ENCODE measurements at places on chromosomes 2 and 18. TPM values are rescaled to one million over a fixed set of nuclear protein-coding genes. Genes with fewer than 3 reads are reported as not detected.

TEX261 gene
- total RNA-seq, result 49.5 TPM

MYOM1 gene
- not detected for total RNA-seq

RBM44 gene
- total RNA-seq, result 0.45 TPM

AGXT gene
- total RNA-seq, result 0.07 TPM

DHRS9 gene
- total RNA-seq, result not detected

NXPH2 gene
- total RNA-seq, result 34.5 TPM
